Glutamatergic neuron (in vitro differentiated cells): ENCODE measurements at places on chromosomes 1 and 21. TPM values are rescaled to one million over a fixed set of nuclear protein-coding genes. Genes with fewer than 3 reads are reported as not detected.

The C4BPA gene
- not detected for total RNA-seq

The LIN28A gene
- total RNA-seq: 97.3 TPM

The LCE2B gene
- total RNA-seq: not detected

The CNIH3 gene
- total RNA-seq: 4.4 TPM

The ITGB2 gene
- 0.91 TPM for total RNA-seq

The CD1C gene
- total RNA-seq: not detected

DNA sequence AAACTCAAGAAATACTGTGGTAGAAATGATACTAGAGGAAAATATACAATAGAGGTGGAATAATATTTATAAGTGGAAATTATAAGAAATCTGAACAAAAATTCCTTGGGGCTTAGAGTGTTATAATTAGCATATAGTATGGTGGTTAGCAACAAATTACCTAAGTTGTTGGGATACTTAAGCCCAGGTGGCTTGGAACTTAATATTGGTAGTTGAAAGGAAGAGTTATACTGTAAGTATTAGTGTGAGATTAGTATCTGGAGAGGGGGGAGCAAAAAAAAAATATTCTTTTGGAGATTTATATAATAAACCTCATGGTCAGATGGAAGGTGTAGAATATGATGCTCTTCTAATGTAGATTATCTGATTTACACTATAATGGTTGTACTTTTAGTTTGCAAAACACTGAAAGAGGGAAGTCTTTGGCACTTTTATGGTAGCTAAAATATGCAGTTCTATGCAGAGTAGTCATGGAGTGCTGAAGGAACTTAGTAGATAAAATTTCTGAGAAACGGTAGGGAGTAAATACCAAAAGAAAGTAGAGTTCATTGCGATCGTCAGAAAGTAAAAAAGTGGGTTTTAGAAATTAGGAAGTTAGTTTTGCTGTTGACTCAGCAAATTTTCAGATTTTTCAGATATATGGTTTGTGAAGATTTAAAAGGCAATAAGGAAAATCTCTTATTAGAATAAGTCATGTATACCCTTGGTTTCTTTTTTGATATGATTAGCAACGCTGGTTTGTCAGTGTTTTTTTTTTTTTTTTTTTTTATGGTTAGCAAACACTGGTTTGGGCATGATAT is 45.7 kb downstream of the MTF2 start:
- no peak for DNase-seq

- DNase-seq: no peak
Observed at GRCh38 chr21:38936240-38936639, 130.5 kb downstream of the ETS2 start.

DNA sequence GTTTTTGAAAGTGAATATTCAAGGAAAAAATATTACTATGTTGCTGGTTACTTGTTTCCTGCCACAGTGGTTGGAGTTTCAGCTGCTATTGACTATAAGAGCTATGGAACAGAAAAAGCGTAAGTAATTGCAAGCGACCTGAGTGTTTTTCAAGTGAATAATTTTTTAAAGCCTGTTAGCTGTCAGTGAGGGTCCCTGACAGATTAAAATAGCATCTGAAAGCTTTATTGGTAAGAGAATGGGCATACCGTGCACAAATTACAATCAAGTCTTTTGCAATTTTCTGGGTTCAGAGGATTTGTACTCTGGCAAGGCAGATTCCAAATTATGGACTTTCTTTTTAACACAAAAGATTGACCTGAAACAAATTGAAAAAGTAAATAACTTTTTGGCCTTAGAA is 169.7 kb downstream of the ADGRL2 start:
- DNase-seq: no peak

DNA sequence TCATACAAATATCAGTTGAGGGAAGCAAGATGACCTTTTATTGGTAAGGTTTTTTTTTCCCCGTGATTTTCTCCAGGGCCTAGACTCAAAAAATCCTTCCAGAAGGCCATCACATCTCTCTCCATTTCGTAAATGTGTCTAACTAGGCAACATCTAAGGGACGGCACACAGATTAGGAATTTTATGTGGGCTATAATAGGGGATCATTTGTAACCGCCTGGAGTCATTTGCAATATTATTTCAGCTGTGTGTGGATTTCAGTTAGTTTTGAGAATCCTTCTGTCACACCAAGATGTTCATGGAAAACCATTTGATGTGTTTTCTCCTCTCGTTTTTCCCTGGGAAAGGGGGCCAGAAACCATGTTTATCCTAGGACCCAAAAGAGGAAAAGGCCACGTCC is 63.1 kb downstream of the ATP5PO start:
- no peak for DNase-seq

DNA sequence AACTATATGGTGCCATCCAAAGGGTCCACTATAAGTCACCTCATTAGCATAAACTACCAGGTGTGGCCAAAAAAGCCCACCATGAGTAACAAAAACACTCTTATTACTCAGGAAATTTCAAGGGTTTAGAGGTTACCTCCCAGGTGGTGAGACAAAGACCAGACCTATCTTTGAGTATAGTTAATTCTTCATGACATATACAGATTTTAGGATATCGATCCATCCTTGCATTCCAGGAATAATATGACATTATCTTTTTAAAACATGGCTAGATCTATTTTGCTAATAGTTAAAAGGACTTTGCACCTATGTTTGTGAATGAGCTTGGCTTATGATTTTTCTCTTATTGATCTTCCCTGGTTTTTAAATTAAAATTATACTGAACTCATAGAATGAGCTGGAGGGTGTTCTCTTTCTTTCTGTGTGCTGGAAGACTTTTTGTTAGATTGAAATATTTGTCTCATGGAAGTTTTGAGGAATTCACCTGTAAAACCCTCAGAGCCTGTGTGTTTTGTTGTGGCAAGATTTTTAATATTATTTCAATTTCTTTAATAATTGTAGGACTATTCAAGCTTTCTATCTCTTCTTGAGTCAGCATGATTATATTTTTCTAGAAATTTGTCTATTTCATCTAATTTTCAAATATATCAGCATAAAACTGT is 138.7 kb upstream of the SLC45A1 start:
- no peak for DNase-seq

GRCh38 chr1:39490596-39491145 is 765 bp upstream of the BMP8A start:
- DNase-seq: peak; percentile 42

GRCh38 chr1:38166461-38166860 is 119.9 kb upstream of the POU3F1 start:
- no peak for DNase-seq

- peak; percentile 59 for DNase-seq
Observed at GRCh38 chr1:44784094-44785028, 3.6 kb downstream of the BEST4 start.

GRCh38 chr1:25524568-25525360 is 18.6 kb upstream of the LDLRAP1 start:
- DNase-seq: no peak

DNA sequence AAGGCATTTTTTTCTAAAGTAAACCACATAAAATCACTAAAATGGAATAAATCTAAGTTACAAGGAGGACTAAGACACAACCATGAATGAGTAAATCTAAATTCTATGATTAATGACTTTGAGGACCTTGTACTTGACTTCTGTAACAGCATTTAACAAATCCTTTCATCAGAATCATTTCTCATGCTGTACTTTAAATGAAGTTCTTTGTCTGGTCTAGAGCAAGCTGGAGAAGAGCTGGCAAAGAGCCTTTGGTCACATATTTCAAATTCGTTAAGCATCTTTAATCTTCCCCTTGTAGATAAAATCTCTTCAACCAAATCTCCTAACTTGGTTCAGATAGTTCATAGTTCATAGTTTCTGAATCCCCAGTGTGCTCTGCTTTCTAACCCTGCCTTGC is 405.4 kb downstream of the PTPRC start:
- no peak for DNase-seq

GRCh38 chr1:41360074-41360785 is 1.0 kb upstream of the FOXO6 start:
- DNase-seq: no peak

DNA sequence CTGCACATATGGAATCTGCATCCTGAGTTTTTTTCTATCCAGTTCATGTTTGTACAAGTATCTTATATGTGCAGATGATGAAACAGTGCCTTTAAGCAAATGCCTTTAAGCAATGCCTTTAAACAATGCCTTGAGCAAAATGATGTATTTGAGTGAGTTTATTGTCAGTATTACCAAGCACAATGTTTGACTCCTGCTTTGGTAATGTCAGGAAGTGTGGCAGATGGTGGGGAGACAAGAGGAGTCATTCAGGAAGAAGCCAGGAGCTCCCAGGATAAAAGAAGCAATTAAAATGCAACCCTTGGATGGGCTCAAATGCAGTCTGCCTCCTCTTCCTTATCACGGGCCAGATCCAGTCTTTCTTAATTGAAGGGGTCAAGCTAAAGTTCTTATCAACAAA is 108.7 kb upstream of the KCNJ15 start:
- DNase-seq: no peak

GRCh38 chr1:159428536-159428935 is 3.5 kb upstream of the OR10J4 start:
- no peak for DNase-seq

- no peak for DNase-seq
Observed at GRCh38 chr1:28244549-28245251, 8.8 kb downstream of the ATP5IF1 start.

- peak; percentile 78 for DNase-seq
Observed at GRCh38 chr1:175338387-175339135, 146.0 kb upstream of the KIAA0040 start.

DNA sequence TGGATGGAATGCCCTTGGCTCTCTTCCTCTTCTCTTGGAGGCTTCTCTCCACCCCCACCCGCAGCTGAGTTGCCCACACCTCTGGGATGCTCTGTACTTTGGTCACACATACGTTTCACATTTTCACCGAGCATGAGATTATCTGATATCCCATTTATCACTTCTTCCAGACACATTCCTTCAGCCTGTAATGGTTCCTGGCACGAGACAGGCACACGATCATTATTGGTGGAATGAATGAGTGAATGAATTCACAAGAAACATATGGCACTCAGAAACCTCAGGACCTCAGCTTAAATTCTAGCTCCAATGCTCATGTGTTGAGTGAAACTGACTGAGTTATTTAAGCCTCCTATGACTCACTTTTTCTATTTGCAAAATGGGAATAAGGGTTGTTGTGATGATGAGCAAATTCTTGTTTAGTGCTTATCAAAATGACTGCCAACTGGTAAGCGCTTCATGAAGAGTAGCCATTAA is 242.7 kb upstream of the JUN start:
- no peak for DNase-seq

DNA sequence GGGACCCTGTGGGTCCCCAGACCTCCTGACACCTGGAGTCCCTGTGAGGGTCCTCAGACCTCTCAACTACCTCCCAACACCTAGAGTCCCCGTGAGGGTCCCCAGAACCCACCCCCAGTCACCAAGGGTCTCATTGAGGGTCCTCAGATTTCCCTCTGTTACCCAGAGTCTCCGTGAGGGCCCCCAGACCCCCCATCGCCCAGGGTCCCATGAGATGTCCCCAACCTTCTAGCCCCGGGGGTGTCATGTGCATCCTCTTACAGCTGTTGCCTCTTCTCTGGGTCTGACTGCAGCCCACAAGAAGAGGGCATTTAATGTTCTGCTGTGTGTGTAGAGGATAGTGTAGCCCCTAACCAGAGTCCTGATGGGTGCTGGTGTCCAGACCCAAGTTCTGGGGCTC is 2.0 kb upstream of the GJC2 start:
- DNase-seq: no peak

DNA sequence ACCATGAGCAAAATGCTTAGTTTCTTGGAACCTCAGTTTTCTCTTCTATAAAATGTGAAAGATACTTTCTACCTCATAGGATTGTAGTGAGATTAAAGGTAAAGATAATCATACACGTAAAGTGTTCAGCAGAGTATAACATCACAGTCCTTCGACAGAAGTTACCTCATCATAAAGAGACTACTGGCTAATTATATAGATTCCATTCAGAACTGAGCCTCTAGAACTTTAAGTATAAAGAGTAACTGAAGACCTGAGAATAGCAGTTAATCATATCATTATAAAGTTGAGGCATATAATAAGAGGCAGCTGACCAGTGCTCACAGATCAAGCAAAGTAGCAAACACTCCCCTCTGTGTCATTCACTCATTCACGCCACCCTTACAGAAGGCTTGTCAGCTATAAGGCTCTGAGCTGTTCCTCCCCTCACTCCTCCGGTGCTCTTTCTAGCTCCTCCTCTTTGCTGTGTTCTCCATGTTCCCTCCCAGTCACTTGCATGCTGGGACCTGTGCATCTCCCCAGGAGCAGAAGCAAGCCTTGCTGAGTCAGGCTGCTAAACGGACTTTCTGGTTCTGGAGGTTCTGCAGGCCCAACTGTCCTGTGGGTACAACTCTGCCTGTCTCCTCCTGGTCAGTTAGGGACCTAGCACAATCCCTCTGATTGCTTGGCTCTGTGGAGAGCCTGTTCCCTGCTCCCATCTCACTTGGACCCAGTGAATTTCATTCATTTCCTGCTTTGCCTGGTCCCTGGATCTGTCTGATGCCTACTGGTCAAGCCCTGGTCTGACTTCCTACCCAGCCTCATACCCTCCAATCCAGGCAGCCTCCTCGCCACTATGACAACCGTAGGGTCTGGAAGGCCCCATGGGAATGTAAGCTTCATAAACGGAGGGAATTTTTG is 28.3 kb upstream of the LY9 start:
- no peak for DNase-seq
